AG08395 (cell line): ENCODE measurements at places on chromosomes 6 and 20.

GRCh38 chr6:49978332-49979226 lies 9.2 kb upstream of the DEFB113 start:
- DNase-seq = no peak

- no peak for DNase-seq
These were observed 223.1 kb upstream of the SLC35B3 start for GRCh38 chr6:8658416-8658815.

GRCh38 chr6:139533573-139534471 lies 159.4 kb upstream of the CITED2 start:
- peak; percentile 66 for DNase-seq

DNA sequence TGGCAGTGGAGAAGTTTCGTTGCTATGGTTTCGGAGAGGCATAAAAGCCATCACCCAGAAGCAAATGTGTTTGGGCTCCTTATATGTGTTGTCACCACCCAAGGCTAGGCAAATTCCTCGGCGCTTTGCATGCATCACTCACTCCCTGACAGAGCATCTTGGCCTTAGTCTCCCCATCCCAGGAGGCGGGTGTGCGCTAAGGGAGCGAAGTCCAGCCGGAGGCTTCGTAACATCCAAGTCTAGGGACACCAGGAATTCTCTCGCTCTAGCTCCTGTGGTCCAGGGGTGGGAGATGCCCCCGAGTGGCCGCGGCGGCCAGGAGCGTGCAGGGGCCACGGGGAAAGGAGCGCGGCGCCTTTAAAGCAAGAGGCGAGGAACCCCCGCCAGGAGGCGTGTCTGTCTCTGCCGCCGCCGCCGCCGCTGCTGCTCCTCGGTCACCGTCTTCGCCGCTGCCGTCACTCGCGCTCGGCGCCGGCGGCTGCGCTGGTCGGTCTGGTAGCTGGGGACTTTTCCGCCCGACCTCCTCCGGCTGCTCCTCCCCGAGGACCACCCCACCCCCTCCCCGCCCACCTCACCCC lies at the start of gene GRIK2:
GRIK2 (plus strand) TSS at position 458 of the 578 bp plus-strand sequence.
- peak; percentile 73 for DNase-seq

- no peak for DNase-seq
These were observed 152.7 kb downstream of the EYA4 start for GRCh38 chr6:133393891-133394290.

- no peak for DNase-seq
These were observed 639 bp upstream of the PPIL1 start for GRCh38 chr6:36875250-36875633.

DNA sequence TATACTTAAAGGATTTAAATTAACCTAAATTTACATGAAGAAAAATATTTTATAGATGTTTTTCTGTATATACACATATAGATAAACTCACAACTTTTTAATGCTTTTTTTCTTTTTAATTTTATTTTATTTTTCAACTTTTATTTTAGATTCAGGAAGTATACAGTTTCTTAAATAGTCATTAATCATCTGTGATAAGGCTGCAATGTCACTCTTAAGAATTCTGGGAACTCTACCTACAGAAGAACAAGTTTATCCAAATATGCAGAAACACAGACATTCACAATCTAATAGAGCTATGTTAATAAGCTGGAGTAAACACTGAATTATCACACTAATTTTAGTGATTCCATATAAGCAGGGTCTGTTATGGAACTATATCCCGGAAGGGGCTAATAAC lies 181.2 kb downstream of the TASP1 start:
- DNase-seq = no peak

GRCh38 chr20:43295781-43296180 lies 106.1 kb upstream of the PTPRT start:
- no peak for DNase-seq

DNA sequence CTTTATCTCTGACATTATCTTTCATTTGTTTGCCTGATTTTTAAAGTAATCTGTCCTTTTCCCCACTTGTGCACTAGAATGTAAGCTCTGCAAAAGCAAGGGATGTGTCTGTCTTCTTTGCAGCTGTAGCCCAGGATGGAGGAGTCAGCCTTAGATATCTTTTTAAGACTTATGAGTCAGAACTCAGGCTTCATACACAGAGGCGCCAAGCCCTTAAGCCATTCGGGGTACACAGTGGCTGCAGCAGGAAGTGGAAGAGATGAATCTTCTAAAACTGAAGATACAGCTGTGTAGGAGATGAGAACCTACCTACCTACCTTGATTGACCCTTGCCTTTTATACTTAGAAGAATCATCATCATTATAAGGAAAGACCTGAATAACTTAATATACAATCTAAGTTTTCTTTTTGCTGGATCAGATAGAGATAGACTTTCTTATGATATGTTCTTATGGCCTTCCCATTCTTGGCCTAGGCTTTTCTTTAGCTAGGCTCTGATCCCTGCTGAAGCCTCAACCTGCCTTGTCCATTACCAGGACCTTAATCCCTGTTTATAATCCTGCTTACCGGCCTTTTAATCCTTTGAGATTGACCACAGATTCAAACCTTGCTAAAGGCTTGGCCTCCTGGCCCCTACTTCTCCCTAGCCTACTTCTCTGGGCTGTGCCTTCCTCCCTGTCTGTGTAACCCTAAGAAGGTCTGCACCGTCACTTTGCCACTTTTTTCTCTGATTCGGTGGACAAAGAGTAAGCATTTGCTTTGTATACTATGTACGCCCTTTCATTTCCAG lies 304.5 kb downstream of the PRL start:
- peak; percentile 77 for DNase-seq

DNA sequence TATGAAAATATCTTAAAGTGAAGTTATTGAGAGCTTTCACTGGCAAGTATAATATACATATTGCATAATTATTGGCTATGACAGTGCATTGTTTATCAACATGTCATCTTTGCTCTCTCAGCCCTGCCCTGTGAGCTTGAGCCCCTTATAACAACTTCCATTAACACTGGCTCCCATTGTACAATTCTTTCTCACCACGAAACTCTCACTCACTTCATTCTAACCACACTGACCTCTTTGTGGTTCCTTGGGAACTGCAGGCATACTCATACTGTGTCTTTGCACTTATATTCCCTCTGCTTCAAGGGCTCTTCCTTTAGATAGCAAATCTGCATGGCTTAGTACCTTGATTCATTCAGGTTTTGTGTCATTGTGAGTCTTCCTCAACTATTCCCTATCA lies 411.8 kb downstream of the CDKAL1 start:
- peak; percentile 20 for DNase-seq

DNA sequence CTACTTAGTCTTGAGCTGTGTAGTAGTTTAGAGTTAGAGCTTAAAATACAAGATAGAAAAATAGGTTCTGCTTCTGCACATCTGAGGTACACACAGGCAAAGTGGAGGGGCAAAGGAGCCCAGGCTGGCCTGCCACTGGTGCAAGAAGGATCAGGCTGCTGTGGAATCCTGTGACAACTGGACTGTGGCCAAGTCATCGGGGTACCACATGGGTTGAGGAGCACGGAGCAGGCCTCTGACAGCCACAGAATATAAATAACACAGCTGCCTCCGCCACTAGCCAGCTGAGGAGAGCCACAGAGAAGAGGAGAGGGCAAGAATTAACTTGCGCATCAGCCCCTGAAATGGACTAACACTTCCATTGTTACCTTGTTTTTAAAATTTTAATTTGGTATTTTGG lies 206.0 kb upstream of the MARCKS start:
- no peak for DNase-seq

- no peak for DNase-seq
These were observed 151.2 kb downstream of the RFX6 start for GRCh38 chr6:117028256-117028655.

DNA sequence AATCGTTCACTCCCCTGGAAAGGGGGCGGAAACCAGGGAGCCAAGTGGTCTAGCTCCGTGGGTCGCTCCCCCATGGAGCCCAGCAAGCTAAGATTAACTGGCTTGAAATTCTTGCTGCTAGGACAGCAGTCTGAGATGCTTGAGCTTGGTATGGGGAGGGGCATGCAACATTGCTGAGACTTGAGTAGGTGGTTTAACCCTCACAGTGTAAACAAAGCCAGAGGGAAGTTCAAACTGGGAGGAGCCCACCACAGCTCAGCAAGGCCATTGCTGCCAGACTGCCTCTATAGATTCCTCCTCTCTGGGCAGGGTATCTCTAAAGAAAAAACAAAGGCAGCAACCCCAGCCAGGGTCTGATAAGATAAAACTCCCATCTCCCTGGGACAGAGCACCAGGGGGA lies 43.2 kb downstream of the COL21A1 start:
- no peak for DNase-seq

GRCh38 chr6:81966968-81967367 lies 214.5 kb upstream of the TENT5A start:
- no peak for DNase-seq

- DNase-seq = no peak
These were observed 363.3 kb downstream of the KIF16B start for GRCh38 chr20:16209951-16210361.

DNA sequence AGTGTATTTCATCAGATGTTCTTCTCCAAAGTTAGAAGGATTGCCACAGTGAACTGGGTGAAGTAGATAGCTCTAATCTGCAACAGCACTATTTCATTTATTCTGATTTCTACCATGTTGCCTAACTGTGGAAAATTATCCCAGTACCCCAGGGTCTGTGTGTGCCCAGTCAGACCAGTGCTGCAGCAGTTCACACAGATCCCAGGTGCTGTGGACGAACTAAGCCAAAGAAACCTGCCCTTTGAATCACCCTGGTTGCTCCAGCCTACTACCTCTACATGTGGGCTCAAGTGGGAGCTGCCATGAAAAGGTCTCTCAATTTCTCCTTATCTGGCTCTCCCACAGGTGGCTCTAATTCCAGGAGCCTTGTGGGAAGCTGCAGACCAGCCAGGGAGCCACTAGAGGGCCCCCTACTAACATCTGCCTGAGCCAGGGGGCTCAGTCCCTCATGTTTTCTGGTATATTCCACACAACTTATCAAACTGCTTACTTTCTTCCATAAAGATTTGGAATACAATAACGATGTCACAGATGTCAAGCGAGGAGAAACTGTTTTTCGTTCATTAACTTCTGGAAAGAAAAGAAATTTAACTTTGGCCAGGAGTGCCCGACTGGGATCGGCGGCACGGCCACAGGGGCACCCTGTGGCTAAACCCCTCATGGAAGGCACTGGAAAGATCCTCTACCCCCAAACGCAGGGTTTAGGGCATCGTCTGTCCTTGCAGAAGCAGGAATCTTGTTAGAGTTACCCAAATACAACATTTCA lies 31.6 kb upstream of the LY86 start:
- DNase-seq = peak; percentile 32

GRCh38 chr20:5191829-5192569 lies 65.2 kb downstream of the CDS2 start:
- DNase-seq = peak; percentile 87

DNA sequence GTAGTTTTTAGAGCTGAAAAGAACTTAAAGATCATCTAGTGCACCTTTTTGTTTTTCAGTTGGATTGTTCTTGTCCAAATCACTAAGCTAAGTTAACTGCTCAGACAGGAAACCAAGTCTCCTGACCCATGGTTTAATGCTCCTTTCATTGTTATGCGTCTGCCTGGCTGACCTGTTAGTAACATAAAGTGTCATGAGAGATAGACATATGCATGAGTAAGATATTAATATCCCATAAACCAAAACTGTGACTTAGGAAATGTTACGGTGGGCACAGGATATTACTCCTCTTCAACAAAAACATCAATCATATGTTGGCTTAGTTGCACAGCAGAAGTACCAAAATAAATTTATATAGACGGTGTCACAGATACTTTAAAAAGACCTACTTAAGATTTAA lies 84.0 kb downstream of the ESR1 start:
- no peak for DNase-seq

DNA sequence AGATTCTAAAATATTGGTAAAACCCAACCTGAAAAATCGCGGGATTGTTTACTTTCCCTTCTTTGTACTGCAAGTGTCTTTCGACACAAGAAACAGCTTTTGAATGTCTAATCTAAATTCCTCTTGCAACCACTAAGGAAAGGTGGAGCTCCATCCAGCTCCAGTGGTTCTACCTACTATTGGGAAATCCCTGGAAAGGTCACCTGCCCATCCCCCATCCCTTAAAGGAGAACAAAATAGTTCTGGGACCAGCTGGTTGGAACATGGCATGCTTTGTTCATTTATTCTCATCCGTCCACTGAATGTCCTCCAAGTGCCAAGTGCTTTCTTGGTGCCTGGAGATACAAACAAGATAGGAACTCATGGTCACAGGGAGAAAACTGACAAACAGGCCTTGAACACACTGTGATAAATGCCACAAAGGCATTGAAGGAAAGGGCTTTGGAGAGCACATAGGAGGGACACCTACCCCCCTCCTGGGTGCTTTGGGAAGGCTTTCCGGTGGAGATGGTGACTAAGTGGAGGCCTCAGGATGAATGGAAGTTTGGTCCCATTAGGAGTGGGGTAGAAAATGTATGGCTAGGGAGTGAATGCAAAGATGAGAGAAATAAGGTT lies 2.3 kb upstream of the CITED2 start:
- peak; percentile 44 for DNase-seq

GRCh38 chr20:44206132-44206531 lies 4.4 kb downstream of the OSER1 start:
- no peak for DNase-seq

- DNase-seq = no peak
These were observed 12.3 kb downstream of the RIN2 start for GRCh38 chr20:19770375-19770774.

- no peak for DNase-seq
These were observed 198.9 kb upstream of the SSTR4 start for GRCh38 chr20:22836211-22836610.

DNA sequence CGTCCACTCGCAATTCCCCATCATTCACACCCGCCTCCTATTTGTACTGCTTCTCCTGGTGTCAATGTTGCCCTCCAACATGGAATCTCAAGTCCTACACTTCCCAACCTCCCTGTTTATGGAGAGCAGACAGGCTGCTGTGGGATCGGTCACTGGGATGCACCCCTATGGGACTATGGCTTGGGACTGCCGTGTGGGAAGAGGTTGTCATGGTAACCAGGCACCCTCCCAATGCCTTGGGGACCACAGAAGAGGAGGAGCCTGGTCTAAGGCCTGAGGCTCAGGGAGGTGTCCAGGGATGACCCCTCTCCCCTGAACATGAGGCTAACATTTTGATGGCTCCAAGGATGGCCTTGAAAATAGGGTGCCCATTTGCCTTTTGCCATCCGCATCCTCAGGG lies 116.6 kb upstream of the CST7 start:
- DNase-seq = no peak

- DNase-seq = no peak
These were observed 21.0 kb upstream of the NANP start for GRCh38 chr20:25644814-25645213.

DNA sequence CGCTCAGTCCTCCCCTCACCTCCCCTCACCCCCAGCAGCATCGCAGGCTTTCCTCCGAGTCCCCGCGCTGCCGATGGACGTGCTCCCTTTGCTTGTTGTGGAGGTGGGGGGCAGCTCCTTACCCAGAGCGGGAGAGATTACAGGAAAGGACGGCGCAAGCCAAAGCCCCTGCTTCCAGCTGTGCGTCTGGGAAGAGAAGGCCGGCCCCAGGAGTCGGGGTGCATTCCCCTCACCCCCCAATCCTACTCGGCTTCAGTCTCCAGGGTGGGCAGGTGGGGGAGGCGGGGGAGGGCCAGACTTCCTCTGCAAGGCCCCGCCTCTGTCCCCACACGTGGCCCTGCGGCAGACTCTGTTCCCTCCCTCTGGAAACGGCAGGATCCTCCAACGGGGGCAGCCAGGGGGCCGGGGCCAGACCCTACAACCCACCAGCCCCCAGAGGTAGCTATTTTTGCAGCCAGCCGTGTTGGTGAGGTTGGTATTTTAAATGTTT lies 43.6 kb downstream of the NTSR1 start:
- no peak for DNase-seq

GRCh38 chr20:53847837-53848170 lies 222.6 kb downstream of the BCAS1 start:
- DNase-seq = no peak

GRCh38 chr6:18035330-18035854 lies 48.0 kb upstream of the KIF13A start:
- DNase-seq = no peak

- peak; percentile 41 for DNase-seq
These were observed 10.4 kb downstream of the PXT1 start for GRCh38 chr6:36432151-36432671.
